H54 (cell line): ENCODE measurements at places on chromosomes 1 and 21.

DNA sequence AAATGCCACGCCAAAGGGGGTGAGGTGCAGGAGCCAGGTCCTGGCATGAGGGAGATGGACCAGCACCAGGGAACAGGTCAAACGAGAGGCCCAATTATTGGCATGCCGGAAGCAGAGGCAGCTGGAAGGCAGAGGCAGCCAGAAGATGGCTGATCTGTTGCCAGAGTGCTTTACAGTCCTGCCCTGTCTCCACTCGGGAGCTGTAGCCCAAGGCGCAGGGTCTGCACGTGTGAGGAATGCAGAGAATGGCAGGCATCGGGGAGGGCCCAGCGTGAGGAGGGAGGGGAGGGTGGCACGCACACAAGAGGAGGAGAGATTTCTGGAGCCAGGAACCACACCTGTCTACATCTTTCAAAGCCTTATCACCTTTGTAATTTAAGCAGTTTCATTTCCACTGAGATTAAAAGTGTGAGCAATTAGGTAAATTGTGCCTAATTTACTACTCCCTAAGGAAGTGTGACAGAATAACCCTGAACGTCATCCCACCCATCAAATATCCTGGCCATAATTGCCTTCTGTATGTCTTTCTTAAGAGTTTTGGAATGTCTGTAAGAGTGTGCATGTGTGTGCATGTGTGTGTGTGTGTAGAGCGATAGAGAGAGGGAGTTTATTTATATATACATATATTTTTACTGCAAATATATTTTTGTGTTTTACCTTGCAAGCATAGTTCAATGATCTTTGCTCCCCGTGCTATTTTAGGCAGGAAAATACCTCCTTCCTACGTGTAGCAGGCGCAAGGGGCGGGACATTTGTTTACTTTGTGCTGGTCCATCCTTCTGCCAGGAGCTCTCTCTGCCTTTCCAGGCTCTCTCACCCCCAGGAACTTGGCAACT, 125.5 kb upstream of the SERBP1 start:
- DNase-seq, result no peak

DNA sequence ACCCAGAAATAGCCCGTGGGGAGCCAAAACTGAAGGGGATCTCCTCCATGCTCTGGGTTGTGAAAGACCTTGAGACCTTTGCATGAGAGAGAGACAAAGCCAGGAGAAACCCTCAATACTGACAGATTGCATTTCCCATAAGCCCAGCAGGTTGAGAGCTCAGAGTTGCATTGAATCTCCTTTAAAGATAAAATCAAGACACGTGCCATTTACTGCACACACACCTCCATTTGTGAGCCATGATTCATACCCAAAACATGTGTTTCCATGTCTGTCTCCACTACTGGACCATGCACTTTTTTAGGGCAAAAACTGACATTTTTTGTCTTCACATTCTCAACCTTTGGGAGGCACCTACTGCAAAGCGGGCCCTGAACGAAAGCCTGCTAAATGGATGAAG, 144.0 kb upstream of the NRIP1 start:
- no peak for DNase-seq

GRCh38 chr1:5810553-5811270, 181.5 kb downstream of the NPHP4 start:
- DNase-seq, result no peak

DNA sequence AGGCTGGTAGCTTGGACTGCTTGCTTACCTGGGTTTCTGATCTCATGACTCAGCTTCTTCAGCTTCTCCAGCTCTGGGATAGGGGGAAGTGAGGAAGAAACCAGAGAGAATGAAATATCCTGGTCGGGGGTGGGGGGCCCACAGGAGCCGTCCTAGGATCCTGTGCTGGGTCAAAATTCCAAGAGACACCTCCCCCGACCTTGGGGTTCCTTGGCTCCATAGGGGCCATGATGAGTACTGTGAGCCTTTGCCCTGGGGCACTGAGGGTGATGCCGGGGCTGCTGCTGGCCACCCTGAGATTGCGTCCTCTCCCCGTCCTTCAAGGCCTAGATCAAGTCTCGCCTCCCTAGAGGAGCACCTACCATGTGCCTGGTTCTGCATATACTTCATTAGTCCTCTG, 40.0 kb downstream of the MYOM3 start:
- DNase-seq, result no peak

GRCh38 chr1:55987491-55988249, 591.7 kb downstream of the PLPP3 start:
- no peak for DNase-seq

GRCh38 chr1:79323239-79324025, 316.9 kb upstream of the ADGRL4 start:
- peak; percentile 7 for DNase-seq

DNA sequence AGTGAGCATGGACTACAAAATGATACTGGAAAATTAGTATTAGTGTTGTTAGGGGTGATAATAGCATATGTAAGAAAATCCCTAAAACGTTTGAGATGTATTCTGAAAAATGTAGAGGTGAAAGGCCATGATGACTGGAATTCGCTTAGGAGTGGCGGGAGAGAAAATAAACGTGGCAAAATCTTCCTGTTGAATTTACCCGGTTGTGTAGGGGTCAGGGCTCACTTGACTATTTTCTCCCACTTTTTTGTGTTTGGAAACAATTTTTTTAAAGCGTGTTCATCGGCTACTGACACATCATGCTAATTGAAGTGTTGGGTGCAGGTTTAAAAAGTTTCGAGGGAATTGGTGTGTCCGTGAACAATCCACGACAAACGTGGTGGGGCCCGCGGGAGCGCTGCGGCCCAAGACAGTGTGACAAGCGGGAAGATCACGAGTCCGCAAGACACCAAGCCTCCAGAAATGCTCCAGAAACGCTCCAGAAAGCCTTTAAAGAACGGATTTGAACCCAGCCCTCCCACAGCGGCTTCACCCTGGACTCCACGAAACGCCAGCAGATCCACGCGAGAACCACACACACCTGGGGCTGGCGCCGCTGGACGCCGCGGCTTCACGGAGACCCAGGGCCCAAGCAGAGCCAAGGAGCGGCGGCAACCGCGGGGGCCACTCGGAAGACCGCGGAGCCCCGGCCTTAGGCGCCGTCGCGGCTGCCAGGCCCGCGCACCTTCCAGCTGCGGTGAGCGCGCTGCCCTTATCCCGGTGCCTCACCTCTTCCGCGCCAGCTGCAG, 573 bp downstream of the PSMG1 start:
- DNase-seq, result no peak

GRCh38 chr1:46606255-46606965, 2.3 kb upstream of the MKNK1 start:
- no peak for DNase-seq
